ENCODE measurements at places on chromosomes 2 and 18. TPM values are rescaled to one million over a fixed set of nuclear protein-coding genes. Genes with fewer than 3 reads are reported as not detected.

The SH2D6 gene
- not detected for total RNA-seq

The FAM117B gene
- 8.1 TPM for total RNA-seq

The AQP12B gene
- not detected for total RNA-seq

The SLC5A7 gene
- total RNA-seq, result 0.51 TPM

The EMILIN2 gene
- total RNA-seq, result 27.9 TPM

The CREB1 gene
- 50.8 TPM for total RNA-seq

The RASGRP3 gene
- total RNA-seq, result 109 TPM
